ENCODE measurements at places on chromosomes 7 and 10.

DNA sequence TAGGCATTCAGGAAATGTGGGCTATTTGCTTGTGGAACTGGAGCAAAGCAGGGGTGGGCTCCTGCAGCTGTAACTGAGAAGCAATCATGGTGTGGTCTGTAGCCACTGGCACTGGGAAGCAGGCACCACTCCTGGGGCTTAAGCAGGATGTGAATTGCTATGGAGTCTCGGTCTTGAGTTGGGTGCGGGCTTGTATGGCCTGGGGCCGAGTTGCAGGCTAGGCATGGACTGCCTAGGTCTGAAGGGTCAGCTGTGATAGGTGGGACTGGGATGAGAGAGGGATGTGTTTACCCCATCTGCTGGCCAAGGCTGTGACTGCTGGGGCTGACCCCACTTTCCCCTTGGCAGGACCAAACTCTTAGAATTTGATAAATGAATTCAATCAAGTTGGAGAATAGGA is 43.0 kb downstream of the ADCY1 start:
- no peak for DNase-seq

DNA sequence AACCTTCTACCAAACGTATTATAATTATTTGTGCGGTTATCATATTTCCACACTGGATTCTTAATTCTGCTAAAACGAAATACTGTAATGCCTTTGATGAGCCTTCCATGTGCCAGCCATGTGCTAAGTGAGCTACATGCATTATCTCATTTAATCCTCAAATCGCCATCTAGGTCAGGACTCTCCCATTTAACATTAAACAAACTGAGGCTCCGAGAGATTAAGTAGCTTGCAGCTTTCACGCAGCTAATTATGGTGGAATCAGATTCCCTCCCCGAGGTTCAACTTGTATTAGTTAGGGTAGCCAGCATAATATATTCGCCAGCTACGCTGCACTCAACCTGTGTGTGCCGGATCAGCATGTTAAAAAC is 798 bp upstream of the TSPAN33 start:
- DNase-seq, result no peak

DNA sequence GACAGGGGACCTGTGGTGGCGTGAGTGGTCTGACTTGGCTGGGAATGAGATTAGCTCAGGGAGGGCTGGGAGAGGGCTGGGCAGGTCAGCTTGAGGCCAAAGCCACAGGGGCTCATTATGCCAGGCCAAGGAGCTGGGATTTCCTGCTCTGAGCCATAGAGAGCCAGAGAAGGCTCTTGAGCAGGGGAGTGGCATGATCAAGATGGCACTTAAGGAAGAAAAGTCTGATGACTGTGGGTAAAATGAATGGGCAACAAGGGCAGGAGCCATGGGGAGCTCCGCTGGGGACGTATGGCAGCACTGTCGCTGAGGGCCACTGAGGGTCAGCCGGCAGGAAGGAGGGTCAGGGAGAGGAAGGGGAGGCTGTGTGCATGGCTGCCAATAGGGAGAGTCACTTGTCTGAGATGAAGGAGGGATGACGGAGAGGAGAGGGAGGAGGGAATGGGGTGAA is 5.8 kb downstream of the ANTXRL start:
- DNase-seq, result no peak

- no peak for DNase-seq
Observed at GRCh38 chr10:102384053-102384452, 11.5 kb upstream of the NFKB2 start.

DNA sequence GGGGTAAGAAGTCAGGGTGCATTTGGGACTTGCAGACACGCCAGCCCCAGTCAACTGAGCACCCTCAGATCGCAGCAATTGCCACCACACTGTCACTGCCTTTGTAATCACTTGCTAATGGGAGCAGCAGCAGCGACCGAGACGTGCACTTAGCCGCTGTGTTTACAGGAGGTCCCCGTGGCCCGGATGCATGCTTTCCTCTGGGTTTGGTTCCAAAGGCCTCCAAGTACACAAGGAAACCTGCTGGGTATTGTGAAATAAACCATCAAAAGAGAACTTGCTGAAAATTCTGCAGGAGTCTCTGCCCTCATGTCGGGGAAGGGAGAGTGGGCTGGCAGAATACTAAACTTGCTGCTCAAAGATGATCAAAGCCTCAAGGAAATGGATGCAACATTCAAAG is 341.7 kb downstream of the DNAJB6 start:
- no peak for DNase-seq

DNA sequence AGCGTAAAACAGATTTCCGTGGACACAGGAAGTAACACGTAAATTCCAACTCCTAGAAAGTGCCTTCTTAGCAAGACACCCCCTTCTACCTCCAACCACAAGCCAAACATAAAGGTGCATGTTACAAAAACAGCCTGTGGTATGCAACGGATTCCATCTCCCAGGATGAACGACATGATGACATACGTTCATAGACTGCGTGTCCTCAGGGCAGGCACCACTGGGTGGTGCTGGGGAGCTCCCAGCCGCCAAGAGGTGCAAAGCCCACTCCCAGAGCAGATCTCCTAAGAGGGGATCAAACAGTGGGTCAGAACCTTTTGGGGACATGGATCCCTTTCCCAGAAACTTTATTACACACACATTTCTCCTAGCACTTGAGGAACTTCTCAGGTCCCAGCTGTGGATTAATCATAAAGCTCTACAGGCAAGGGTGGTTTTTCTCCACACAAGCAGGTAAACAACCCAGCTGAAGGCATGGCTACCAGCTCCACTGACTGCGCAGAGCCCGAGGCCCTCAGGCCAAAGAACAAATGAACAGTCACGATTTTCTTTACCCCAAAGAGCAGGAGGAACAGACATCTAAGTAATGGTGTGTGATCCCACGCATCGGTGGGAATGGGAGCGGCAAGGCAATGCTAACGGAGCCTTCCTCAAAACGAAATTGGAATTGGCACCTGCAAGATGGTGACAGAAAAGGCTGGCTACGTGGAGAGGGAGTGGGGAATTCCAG is 13.8 kb downstream of the PSAP start:
- no peak for DNase-seq

DNA sequence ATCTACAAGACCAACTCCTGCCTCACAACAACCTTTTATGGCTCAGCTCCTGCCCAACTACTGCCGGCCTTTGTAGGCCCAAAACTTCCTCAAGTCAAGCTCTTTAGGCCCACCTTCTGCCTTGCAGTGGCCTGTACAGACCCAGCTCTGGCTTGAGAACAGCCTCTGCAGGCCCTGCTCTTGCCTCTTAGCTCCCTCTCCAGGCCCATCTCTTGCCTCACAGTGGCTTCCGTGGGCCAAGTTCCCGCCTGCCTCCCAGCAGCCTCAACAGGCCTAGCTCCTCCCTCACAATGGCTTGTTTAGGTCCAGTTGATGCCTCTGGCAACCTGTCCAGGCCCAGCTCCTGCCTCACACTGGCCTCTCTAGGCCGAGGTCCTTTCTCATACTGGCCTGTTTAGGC is 32.4 kb upstream of the VKORC1L1 start:
- DNase-seq, result no peak

DNA sequence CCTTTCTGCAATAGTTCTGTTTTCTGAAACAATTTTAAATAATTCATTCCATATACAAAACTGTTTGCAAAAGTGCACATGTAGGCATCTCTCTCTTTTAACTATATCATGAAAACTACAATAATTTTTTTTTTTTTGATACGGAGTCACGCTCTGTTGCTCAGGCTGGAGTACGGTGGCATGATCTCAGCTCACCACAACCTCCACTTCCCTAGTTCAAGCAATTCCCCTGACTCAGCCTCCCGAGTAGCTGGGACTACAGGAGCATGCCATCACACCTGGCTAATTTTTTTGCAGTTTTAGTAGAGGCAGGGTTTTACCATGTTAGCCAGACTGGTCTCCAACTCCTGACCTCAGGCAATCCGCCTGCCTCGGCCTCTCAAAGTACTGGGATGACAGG is 44.0 kb upstream of the SEMA3A start:
- DNase-seq, result no peak

DNA sequence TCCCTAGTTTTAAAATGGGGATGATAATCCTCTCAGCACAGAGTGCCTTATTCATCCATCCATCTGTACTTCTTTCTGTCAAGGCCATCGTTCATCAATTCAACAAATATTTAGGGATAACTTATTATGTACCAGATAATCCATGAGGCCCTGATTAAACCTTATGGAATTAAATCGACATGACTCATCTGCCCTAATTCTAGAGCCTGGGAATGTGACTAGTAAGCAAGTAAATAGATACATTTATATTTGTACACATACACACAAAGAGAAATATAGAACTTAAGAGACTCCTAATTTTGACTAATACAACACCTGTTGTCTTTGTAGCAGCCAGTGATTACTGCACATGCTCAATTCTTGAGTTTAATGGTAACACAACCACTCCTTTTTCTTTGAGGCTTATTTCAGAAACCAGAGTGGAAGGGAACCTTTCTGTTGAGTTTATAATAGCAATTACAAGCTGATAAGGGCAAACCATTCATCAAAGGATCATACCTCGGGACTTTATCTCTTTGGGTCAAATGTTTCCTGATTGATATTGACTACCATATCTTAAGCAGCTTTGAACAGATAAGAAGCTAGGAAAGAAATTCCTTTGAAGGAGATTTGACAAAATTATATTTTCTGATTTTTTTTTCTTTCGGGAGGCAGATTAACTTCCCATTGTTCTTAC is 122.7 kb downstream of the ARID5B start:
- no peak for DNase-seq

GRCh38 chr10:24944512-24945255 is 7.7 kb downstream of the PRTFDC1 start:
- DNase-seq, result no peak

All from stimulated activated CD4-positive, alpha-beta T cell treated with anti-CD3 and anti-CD28 coated beads, TNF-alpha, amount 100 ng/mL, for 48 hours (primary cell).